8988T (cell line): ENCODE measurements at places on chromosomes 16 and 17.
A peak's percentile ranks its signal among the peaks of the same experiment; 100 is the strongest.

DNA sequence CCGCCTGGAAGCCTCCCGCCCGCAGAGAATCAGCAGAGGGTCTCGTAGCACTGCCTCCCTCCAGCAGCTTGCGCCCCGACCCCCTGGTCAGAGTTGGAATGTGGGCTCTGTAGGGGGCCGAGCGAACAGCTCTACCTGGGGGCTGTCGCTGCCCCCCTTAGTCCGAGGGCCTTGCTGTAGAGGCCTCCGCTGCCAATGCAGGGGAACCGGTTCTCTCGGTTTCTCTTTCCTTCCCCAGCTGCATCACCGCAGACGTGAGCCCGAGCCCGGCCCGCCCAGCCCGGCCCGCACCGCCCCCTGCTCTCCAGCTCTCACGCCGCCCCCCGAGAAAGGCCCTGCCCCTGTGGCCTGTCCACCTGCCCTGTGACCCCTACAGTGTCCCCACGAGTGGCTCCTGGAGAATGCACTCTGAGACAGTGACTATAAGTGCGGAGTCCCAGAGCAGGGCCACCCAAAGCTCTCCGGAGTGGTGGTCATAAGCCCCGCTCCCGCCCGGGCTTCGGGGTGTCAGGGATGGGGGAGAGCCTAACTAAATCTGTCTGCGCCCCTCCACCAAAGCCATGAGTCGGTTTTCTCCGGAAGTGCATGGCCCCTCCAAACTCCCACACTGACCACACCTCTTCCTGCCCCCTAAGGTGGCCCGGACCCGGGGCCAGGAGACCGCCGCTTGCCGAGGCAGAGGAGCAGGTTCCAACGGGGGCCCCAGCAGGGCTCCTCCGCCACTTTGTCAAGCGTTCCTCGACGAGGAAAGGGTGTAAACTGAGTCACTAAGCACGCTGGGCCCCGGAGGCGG lies 1.7 kb downstream of the ARHGAP27 start:
- peak; percentile 69 for DNase-seq

DNA sequence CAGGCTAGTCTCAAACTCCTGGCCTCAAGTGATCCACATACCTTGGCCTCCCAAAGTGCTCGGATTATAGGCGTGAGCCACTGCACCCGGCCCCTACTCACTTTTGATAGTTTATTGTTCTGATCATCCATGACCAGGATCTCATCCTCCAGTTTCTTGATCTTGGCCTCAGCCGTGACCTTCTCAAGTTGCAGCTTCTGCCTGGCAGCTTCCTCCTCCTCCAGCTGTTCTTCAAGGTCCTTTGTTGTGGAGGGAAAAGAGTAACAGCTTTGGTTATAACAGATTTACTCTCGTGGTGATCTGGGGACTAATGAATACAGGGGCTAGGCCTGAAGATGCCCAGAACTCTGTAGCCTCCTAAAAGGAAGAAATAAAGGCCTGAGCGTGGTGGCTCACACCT lies 89.9 kb downstream of the NDE1 start:
- DNase-seq, result no peak

DNA sequence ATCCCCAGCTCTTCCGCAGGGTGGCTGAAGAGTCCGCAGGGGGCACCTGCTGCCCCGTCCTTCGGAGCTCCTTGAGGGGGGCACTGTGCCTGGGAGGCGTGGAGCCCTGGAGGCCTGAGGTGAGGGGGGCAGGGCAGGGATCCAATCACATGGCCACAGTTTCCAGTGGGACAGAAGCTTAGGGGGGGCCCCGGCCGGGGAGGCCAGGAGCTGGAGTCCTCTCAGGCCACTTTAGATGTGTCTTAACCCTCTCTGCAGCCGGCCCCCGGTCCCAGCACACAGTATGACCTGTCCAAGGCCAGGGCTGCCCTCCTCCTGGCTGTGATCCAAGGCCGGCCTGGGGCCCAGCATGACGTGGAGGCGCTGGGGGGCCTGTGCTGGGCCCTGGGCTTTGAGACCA lies 10.8 kb downstream of the ZNF213 start:
- DNase-seq, result no peak

- no peak for DNase-seq
Observed at GRCh38 chr17:72631949-72632684, 460.4 kb downstream of the SLC39A11 start.

GRCh38 chr16:57151369-57151768 lies 34.5 kb downstream of the PSME3IP1 start:
- no peak for DNase-seq

GRCh38 chr17:73580073-73580710 lies 64.1 kb downstream of the SDK2 start:
- no peak for DNase-seq

- DNase-seq, result no peak
Observed at GRCh38 chr17:80358131-80358530, 56.8 kb upstream of the ENDOV start.

DNA sequence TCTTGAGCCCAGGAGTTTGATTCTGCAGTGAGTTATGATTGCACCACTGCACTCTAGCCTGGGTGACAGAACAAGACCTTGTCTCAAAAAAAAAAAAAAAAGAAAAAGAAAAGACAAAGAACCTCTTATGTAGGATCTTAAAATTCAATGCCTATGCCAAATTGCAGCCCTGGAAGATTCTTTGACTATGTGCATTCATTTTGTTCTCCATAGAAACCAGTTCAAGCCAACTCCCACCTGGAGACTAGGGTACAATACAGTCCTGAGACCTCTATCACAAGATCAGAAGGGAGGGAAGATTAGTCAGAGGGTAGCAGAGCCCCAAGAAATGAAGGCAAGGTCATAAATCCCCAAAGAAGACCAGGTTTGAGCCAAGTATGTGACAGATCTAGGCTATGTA lies 90.6 kb upstream of the HAS3 start:
- DNase-seq, result no peak

DNA sequence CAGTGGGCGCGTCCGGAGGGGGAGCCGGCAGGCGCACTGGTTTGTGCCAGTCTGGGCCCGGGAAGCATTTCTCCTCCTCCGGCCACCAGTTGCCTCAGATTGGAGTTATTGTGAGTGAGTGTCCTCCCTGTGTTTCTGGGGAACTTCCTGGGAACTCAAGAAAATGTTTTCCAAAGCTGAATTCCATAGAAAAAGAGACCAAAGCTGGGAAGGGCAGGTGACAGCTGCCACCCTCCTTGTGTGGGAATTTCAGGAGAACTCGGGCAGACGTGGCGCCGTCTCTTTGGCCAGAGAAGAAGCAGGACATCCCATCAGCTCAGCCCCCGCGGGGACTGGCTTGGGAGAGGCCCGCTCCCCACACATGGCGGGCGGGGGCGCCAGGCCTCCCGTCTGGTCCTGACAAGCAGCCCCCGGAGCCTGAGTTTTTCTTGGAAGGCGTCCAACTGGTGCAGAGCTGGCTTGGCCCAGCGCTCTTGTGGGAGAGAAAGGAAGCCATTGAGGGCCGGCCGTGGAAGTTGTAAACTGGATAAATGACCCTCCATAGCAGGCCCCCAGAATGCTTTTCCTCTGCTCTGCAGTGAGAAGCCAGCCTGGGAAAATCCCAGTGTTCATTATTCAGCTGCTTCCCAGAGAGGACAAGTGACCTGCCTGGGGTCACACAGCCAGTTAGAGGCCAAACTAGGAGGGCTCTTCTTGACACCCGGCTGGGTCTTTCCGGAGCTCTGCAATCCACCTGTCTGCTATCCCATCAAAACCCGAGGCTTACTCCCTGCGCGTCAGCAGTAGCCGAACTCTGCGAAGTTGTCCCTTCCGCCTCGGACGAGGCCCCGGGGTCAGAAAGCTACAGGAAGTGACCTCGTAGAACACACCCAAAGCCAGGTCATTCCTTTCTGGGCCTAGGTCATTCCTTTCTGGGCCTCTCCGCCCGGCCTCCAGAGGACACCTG lies 39.2 kb upstream of the GSE1 start:
- DNase-seq, result no peak

GRCh38 chr17:5485270-5486205 lies at the start of gene DERL2:
Gene DERL2, minus strand, starts transcription at chr17:5486178. Its CDS starts 17 bp downstream, at chr17:5486161.
- DNase-seq, result no peak

GRCh38 chr16:11170201-11170600 lies 85.8 kb downstream of the SOCS1 start:
- DNase-seq, result no peak

- no peak for DNase-seq
Observed at GRCh38 chr17:78748048-78748729, 33.9 kb downstream of the CYTH1 start.

GRCh38 chr16:2686912-2687507 lies 4.7 kb downstream of the KCTD5 start:
- peak; percentile 9 for DNase-seq
